ENCODE measurements at places on chromosomes 2 and 18.
A peak's percentile ranks its signal among the peaks of the same experiment; 100 is the strongest.

DNA sequence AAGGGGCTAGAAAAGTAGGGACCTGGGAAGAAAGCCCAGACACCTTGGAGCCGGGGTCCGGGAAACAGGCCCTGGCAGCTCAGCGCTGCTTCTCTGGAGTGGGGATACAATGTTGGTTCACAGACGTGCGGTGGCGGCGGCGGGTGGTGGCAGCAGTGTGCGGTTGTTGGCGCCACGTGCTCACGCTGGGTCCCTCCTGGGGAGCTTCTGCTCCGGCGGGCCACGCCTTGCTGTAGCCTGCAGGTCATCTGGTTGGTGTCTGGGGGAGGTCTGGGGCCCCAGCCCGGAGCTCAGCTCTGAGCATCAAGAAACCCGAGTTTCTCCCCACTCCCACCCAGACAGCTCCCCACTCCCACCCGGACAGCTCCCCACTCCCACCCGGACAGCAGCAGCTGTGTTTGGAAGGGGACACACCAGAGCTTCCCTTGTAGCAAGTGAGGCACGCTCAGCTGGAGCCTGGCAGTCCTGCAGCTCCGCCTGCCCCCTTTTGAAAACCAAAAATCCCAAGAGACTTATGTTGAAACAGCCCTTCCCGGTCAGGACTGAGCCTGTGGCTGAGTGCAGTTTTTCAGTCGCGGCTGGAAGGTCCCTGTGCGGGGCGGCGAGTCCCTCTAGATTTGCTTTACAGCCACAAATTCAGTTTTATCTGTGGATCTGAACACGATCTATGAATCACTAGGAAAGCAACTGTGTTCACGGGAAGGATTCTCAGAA lies 46.9 kb downstream of the NFATC1 start:
- DNase-seq: no peak

DNA sequence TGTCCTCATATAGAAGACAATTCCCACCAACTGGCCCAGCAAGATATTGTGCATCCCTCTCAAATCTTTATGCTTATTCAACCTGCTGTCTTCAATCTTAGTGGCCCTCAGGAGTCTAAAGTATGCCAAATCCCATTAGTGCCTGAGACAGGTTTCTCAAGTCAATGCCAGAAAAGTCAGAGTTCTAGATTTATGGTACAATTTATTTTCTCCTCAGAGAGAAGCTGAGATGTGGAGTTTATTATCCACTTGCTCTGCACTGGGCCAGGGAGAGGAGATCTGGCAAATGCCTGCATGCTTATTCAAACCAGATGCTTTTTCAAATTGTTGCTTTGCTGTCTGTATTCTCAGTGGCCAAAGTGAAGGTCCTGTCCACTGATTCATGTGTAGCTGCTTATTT lies 825.2 kb downstream of the METTL4 start:
- DNase-seq: no peak

GRCh38 chr18:24009651-24010333 lies 4.8 kb upstream of the TTC39C start:
- DNase-seq: peak; percentile 44

- DNase-seq: no peak
Observed at GRCh38 chr2:47250586-47251403, 95.7 kb upstream of the STPG4 start.

GRCh38 chr18:5302606-5303005 lies 7.1 kb upstream of the ZBTB14 start:
- no peak for DNase-seq

DNA sequence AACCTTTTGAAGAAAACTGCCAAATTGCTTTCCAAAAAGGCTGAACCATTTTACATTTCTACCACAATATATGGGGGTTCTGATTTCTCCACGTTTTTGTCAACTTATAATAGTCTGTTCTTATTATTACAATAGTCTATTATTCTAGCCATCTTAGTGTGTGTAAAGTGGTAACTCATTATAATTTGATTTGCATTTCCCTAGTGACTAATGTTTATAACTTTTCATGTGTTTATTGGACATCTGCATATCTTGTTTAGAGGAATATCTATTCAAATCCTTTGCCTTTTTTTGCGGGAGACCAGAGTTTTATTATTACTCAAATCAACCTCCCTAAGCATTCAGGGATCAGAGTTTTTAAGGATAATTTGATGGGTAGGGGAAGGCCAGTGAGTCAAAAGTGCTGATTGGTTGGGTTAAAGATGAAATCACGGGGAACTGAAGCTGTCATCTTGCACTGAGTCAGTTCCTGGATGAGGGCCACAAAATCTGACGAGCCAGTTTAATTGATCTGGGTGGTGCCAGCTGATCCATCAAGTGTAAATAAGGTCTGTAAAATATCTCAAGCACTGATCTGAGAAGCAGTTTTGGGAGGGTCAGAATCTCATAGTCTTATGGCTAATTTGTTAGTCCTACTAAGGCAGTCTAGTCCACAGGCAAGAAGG lies 303.4 kb upstream of the NCKAP5 start:
- no peak for DNase-seq

GRCh38 chr2:10845640-10846039 lies 33.1 kb upstream of the PDIA6 start:
- DNase-seq: no peak

- DNase-seq: no peak
Observed at GRCh38 chr2:123695426-123695825, 329.7 kb upstream of the CNTNAP5 start.

- DNase-seq: no peak
Observed at GRCh38 chr2:102131564-102131963, 11.0 kb upstream of the IL1R1 start.

DNA sequence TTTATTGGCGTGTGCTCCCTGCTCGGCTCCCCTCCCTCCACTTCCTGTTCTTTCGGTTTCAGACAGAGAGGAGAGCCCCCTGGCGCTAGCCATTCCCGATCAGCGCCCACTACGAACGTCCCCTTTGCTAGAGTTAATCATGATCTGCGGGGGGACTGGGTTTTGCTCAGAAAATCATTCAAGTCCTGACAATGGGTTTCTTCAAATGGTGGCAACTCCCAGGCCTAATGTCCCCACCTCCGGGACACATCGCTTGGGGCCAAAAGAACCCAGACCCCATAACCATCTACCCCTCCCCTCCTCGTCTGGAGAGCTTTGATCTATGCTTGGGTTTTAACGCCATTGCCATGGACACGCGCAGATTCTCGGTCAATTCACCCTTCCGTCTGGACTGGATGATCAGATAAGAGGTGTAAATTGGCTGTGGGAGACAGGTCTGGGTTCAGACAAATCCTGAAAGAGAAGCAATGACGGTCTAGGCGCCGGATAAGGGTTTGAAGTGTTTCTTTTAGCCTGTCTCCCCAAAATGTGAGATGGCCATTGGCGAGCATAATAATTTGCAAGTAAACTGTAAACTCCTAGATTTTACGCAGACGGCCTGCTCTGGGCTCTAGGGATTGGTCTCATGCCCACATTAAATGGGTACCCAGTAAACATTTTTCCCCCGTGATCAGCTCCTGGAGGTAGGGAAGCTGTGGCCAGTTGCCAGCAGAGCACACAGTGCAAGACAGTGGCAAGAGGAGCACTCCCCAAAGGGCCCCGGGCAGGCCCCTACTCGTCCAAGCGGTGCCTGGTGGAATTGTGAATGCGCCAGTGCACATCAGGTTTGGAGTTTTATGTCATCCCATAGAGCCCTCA lies 4.7 kb downstream of the NRP2 start:
- peak; percentile 82 for DNase-seq

DNA sequence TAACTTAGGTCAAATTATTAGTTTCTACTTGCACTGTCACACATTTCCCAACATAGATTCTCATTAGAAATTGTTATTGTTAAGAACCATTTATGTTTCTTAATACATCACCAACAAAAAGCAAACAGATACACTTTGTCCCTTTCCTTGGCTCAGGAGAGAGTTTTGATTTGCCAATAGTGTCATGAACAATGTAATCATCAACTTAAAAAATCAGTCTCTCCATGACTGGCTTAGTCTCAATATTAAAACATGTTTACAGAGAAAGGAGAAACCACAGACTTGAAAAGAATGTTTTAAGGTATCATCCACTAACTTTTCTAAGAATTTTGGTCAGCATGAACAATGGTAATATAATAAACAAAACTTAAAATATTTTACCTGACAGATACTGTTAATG lies 416.5 kb upstream of the KCNH7 start:
- no peak for DNase-seq

DNA sequence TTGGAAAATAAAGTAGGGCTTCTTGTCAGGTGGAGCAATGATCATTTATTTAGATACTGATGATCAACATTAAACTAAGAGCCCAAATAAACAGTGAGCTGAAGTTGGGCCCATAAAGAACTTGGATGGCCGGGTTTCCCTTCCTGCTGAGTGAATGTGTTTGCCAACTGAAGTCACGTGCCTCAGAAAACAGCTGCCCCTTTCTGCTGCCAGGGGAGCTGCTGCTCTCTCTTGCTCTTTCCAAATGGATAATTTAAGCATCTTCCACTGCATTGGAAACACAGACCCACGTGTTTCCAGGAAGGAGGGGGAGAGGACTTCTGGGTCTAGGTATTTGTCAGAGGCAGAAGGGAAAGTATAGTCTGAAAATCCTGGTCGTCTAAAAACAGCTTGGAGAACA lies 22.9 kb upstream of the NCKAP5 start:
- peak; percentile 93 for DNase-seq

- no peak for DNase-seq
Observed at GRCh38 chr2:161049559-161049958, 110.7 kb upstream of the TANK start.

DNA sequence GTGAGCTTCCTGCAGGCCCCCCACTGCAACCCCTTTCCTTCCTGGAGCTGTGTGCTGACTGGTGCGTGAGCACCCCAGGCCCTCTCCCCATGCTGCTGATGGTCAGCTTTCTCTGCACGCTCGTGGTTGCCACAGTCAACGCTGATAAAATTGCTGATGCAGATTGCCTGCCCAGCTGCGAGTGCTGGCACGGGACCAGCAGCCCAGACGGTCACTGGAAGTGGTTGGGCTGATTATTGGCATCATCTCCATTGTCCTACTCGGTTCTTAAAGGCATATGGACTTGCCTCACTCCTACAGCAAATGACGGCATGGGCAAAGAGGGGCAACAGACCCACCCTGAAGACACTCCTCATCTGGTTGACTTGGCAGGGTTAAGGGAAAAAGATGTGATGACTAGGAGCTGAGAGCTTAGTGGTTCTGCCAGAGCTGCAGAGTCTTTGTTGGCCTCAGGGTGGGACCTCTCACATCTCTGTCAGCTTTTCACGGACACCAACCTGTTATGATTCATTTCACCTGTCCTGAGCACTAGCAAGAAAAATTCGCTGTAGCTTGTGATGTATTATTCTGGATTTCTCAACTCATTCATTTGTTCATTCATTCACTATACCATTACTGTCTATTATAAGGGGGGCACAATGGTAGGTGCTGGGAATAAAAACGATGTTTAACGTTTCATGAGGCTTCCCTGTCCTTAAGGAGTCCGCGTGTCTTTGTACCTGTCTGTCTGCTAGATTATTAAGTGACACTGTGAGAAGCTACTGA lies 38.4 kb downstream of the PAX8 start:
- DNase-seq: peak; percentile 96

DNA sequence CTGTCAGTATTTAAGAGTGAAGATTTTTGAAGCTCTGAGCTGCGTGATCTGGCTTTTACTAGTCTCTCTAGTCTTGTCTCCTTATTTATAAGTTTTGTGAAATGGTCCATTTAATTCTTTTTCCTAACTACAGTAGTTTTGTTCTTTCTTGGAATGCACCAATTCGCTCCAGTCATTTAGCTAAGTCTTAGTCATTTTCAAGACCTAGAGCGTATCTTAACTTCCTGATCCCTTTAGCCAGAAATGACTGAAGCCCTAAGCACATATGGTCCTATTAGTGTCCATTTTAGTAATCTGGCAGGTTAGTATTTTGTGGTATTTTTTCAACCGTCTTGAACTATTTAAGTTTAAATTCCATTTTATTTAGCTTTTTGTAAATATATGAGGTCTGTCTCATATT lies 3.6 kb downstream of the BIRC6 start:
- DNase-seq: no peak

- no peak for DNase-seq
Observed at GRCh38 chr2:167749016-167749415, 498.4 kb downstream of the STK39 start.

GRCh38 chr2:185137700-185138099 lies 539.4 kb downstream of the ZNF804A start:
- DNase-seq: no peak

- no peak for DNase-seq
Observed at GRCh38 chr2:181575650-181576025, 81.3 kb downstream of the CERKL start.

DNA sequence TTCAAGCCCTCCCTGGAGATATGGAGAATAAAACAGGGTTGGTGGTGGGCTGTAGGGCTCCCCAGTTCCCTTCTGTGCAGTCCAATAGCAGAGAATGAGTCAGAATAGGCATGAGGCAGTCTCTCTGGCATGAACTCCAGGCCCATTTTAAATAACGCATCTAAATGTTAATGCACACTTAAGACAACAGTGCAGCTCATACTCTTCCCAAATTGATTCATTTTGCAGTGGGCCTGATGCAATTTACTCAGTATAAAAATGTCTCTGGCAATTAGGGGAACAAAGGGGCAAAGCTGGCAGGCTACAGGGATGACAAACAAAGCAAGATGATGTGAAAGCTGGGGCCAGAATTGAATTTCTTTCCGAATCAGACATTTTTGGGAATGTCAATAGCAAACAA lies 402.8 kb downstream of the CLIP4 start:
- no peak for DNase-seq

GRCh38 chr18:38572554-38573111 lies 1007.0 kb upstream of the CELF4 start:
- DNase-seq: no peak

GRCh38 chr18:67135981-67136380 lies 380.5 kb downstream of the DSEL start:
- DNase-seq: no peak

- DNase-seq: no peak
Observed at GRCh38 chr2:223297788-223298187, 245.8 kb downstream of the KCNE4 start.
